NCI-H2107 (cell line): ENCODE measurements at places on chromosomes 4 and X.
A peak's percentile ranks its signal among the peaks of the same experiment; 100 is the strongest.

DNA sequence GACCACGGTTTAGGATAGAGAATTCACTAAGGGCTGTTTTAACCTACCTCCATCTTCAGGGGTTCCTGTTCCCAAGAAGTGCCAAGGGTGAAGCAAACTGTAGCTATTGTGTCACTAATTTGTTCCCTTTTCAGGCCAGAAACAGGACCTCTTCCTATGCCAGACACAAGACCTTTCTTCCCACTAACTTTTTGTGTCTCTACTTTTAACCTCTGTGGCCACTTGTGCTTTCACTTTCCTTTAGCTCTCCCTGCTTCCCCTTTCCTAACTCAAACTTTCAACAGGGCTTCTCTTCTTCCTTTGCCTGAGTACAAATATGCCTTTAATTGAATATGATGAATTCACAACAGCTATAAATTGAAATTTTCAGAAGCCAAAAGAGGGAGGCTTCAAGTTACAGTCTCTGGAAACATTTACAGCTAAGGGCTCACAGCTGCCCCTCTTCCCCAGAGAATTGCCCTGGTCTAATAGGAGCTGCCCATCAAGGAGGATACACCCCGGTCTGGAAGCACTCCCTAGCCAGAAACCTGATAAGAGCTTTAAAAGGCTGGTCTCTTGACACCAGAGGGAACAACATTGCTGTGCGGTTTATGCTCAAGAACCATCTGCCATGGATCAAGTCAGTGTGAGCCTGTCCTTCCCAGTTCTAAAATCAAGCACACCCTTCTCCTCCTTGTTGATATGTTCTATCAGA is 61.7 kb upstream of the PLS3 start:
- peak; percentile 22 for DNase-seq

- no peak for DNase-seq
Measured at GRCh38 chrX:16963216-16963615, 16.8 kb downstream of the REPS2 start.

GRCh38 chr4:7653510-7654369 is 219.0 kb upstream of the PSAPL1 start:
- no peak for DNase-seq

GRCh38 chr4:122458625-122459024 is 2.1 kb upstream of the IL2 start:
- no peak for DNase-seq

DNA sequence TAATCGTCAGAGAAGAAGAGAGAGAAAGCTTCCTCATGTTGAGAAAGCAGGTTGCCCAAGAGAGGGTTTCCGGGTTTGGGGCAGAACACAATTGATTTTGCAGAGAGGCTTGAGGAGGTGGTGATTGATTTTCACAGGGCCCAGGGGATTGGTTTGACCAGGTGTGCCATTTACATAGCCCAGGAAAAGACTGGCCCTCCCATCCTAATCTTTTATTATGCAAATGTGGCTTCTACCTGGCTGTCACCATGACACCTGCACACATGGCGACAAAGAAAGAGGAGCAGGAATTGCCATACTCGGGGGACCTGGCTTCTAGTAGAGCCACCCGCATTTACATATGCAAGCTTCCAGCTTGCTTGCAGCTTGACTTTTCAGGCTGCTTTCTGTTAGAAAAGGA is 405.3 kb downstream of the PPP4R3C start:
- no peak for DNase-seq

DNA sequence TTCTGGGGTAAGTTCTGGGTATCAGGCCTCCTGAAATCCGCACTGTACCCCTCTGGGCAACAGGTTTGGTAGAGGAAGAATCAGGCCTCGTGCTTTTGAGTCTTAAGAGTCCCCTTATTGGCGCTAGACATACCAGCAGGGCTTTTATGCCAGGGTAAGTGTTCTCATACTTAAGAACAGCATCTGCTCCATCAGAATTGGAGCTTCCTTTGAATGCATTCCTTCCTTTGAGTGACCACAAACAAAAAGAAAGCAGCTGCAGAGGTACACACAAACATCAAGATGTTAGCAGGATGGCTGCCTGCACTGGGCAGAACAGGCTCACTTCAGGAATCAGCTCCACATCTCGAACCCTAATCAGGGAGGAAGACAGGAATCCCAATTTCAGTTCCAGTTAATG is 156.8 kb downstream of the MGST2 start:
- DNase-seq = no peak

GRCh38 chr4:140243278-140243753 is 89.3 kb upstream of the MAML3 start:
- DNase-seq = peak; percentile 46

GRCh38 chrX:46407036-46407752 is 138.0 kb downstream of the ZNF674 start:
- no peak for DNase-seq

DNA sequence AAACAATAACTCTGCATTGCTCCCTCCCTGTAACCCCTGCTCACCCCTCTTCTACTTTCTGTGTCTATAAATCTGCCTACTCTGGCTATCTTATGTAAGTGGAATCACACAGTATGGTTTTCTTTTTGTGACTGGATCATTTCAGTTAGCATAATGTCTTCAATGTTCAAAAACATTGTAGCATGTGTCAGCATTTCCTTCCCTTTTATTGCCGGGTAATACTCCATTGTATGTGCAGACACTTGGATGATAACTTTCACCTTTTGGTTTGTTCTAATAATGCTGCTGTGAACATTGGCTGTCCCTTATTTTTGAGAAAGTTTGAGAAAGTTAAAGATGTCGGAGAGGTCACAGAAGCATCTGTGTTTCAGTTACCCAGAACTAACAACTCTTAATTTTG is 60.6 kb upstream of the TLR2 start:
- DNase-seq = no peak
